ENCODE measurements at places on chromosomes 5 and 9.

DNA sequence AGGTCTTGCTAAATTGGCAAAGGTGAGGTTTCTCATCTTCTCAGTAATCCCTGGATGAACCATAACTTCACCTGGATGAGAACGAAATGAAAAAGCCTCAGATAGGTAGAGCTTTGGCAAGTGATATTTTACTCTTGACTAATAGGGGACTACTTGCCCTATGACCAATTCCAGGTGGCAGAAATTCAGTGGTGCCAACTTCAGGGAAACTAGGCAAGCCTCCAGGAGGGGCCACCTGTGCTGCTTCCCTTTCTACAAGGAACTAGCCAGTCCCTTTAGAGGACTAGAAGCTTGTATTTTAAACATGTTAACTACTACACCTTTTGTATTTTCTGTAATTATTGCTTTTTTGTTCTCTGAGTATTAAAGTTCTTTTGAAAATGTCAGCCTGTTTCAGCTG is 169.0 kb upstream of the GRIA1 start:
- no peak for DNase-seq

- DNase-seq = no peak
Observed at GRCh38 chr9:136832581-136832980, 9.7 kb upstream of the AJM1 start.

DNA sequence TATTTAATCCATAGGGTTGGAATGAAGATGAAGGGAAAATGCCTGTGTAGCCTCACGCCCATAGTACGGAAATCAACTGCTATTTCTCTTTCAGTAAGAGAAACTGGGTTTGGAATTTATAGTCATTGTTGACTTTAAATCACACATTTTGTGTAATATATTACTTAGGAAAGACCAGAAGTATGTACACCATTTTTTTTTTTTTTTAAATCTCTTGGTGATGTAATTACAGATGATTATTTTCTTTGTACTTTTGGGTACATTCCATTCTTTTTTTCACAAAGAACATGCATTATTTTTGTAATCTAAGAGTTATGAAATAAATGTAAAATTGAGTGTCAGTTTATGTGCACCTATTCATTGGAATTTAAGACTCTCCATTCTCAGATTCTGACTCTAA is 45.7 kb downstream of the POC5 start:
- no peak for DNase-seq

DNA sequence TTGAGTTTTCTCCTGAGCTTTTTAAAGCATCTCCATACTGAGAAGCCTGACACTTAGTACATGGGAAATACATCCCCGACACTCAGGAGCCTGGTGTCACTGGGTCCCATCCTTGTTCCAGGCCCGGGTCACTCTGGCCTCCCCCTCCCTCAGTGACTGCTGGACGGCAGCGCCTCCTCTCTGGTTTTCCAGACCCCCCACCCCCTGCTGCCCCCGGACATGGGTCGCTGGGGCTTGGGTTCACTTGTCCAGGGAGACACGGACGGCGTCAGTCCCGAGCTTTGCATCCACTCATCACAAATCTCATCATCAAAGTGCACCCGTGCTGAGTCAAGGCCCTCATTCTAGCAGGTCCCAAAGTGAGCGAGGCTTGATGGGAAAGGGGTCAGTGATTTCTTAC is 243.0 kb downstream of the IRX2 start:
- DNase-seq = no peak

- DNase-seq = no peak
Observed at GRCh38 chr5:131373265-131373664, 109.4 kb downstream of the CDC42SE2 start.

- DNase-seq = no peak
Observed at GRCh38 chr5:115774684-115775083, 41.8 kb downstream of the CDO1 start.

- DNase-seq = peak; percentile 22
Observed at GRCh38 chr9:134293611-134294152, 32.6 kb upstream of the RXRA start.

DNA sequence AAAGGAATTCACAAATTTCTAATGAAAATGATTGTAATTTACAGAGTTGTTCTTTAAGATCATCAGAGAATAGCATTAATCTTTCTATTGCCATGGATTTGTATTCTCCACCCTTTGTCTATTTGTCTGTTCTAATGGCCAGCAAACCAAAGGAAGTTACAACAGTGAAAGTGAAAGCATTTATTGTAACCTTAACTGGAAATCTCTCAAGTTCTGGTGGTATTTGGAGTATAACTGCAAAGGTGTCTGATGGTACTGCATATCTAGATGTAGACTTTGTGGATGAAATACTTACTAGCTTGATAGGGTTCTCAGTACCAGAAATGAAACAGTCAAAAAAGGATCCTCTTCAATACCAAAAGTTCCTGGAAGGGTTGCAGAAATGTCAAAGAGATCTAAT is 21.7 kb downstream of the RMI1 start:
- peak; percentile 38 for DNase-seq

GRCh38 chr5:143893638-143894037 is 81.7 kb downstream of the HMHB1 start:
- no peak for DNase-seq

- peak; percentile 18 for DNase-seq
Observed at GRCh38 chr5:10701567-10702039, 59.4 kb downstream of the DAP start.

- peak; percentile 39 for DNase-seq
Observed at GRCh38 chr5:95892784-95893354, 68.8 kb downstream of the ELL2 start.

GRCh38 chr9:124267271-124267807 is 9.6 kb downstream of the NEK6 start:
- peak; percentile 93 for DNase-seq

DNA sequence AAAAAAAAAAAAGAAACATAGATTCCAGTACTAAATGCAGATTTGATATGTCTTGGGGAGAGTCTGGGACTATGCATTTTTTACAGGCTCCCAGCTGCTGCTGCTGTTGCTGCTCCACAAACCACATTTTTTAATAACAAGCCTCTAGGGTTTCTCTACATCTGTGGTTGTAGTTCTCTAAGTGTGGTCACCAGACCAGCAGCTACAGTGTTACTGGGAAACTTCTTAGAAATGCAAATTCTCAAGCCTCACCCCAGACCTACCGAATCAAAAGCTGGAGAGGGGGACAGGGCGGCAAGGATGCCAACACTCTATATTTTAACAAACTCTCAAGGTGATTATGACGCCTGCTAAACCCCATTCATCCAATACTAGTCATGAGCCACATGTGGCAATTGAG is 293.4 kb upstream of the PTGER4 start:
- peak; percentile 49 for DNase-seq

DNA sequence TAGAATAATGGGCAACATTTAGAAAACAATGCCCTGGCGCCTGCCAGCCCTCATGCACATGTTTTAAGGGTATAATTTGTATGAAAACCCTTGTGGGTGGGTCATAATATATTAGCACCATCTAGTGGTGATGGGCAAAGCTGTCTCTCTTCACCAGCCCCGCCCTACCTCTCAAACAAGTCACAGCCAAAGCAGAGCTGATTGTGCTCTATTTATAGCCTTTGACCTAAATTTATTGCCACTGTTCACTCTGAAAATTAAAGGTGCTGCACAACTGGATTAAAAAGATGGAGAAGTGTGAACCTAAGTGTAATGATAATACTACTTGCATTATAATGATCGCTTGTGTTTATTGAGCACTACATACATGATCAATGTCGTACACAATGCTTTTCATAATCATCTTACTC is 131.9 kb upstream of the ANKH start:
- peak; percentile 72 for DNase-seq

GRCh38 chr5:8840237-8840636 is 705.6 kb downstream of the SEMA5A start:
- no peak for DNase-seq

GRCh38 chr9:2489838-2490314 is 131.7 kb upstream of the VLDLR start:
- DNase-seq = no peak

DNA sequence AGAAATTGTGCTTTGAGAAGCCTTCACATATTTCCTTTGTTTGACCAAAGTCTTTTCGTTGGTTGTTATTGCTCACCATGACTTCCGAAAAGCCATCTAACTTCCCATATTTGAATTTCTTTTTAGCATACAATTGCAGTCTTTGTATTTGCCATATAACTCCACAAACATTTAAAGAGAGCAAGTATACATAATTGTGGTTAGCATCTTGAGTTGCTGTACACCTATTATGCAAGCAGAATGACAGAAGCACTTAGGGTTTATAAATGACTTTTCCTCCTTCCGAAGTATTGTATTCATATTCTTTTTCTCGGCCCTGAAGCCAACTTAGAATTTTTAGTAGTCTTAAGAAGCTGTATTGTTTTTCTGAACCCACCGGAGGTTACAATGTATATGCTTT is 250.4 kb downstream of the RFK start:
- DNase-seq = no peak

DNA sequence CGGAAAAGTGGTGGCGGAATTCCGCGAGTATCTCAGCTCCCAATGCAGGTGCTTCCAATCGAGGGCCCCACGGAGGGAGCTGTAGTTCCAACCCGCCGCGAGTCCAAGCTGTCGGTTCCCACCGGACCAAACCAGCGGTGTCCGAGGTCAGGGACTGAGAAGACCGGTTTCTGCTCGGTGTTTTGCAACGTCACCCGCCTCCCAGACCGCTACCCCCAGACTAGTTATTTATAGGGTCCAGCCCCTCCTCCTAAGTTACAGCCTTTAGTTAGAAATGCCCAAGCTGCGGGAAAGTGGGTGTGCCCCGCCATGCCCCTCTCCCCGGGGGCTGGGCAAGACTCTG is 677 bp upstream of the MYORG start:
- DNase-seq = peak; percentile 13

- DNase-seq = peak; percentile 58
Observed at GRCh38 chr9:105054491-105054890, 126.5 kb upstream of the ABCA1 start.

DNA sequence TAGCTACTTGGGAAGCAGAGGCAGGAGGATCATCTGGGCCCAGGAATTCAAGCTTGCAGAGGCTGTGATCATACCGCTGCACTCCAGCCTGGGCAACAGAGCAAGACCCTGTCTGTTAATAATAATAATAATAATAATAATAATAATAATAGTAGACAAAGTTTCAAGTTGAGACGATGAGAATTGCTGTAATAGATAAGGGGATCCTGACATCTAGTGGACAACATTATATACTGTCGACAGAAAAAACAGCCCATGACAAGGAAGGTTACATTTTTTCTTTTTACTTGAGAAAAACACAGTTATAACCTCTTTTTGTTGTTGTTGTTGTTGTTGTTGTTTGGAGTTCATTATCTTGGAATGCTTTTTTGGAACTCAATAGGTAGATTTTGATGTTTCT is 35.3 kb downstream of the NDFIP1 start:
- DNase-seq = peak; percentile 38

- DNase-seq = no peak
Observed at GRCh38 chr5:133250527-133250926, 198.7 kb downstream of the HSPA4 start.
